Small intestine (tissue), 16 donors: ENCODE measurements at places on chromosomes 7 and 10.

GRCh38 chr10:113337142-113337541, 215.7 kb upstream of the HABP2 start:
- no peak for DNase-seq

- no peak for DNase-seq
Observed at GRCh38 chr7:66886152-66886551, 34.9 kb upstream of the TMEM248 start.

- DNase-seq, result no peak
Observed at GRCh38 chr7:15600298-15600697, 38.5 kb upstream of the AGMO start.

DNA sequence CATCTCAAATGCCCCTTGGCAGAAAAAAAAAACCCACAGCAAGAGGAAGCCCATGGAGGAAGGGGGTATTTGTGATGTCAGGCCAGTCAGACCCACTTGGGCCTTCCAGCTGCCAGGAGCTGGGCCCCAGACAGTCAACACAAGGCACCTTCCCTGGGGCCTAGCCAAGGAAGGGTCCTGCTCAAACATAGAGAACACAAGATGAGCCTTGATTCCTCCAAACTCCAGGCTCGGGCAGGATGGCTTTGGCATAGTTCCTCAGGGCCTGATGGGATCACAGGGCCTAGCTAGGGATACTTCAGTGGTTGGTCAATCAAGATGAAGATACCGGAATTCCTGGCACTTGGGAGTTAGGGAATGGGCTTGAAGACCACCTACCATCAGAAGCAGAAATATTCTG, 30.8 kb downstream of the DPCD start:
- no peak for DNase-seq

GRCh38 chr10:3835770-3836169, 50.8 kb upstream of the KLF6 start:
- peak; percentile 63 for DNase-seq

DNA sequence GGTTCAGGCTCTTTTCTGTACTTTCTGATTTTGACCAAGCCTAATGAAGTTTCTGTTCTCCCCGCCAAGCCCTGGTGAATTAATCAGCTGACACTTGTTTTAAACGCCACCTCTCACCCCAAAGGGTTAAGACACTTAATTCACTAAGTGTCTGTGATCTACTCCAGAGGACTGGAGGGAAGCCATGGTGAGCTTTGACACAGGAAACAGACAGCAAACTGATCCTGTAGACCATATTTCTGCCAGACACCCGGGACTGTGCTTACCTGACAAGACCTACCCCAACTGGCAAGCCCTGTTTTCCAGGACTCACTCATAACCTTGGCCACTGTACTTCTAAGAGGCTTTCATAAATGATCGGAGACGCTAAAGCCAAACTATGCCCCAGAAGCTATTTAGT, 126.0 kb downstream of the STRA8 start:
- no peak for DNase-seq

DNA sequence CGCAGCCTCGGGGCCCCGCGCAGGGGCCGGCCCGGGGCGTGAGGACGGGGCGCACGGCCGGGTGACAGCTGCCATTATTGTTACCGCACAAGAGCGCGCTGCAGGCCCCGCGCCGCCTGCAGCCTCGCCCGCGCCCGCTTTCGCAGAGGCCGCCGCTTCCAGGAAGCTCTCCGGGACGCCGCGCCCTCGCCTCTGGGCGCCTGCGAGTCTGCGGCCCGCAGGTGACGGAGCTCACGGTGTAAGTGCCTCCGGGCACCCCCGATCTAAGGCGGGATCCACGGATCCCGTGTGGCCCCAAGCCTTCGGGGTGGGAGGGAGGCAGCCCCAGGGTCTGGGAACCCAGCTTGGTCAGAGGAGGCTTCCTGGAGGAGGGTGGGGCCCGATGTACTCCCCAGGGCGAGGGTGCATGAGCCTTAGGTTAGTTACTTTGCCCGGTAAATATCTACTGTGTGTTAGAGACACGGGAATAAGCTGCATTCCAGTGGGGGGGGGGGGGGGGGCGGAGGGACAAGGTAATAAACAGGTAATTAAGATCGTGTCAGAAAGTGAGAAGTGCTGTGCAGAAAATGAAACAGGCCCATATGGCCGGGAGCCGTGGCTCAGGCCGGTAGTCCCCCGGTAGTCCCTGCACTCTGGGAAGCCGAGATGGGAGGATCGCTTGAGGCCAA, 638 bp downstream of the IQCE start:
- peak; percentile 88 for DNase-seq

GRCh38 chr10:6239213-6239991, 36.7 kb downstream of the PFKFB3 start:
- no peak for DNase-seq

- no peak for DNase-seq
Observed at GRCh38 chr7:45524445-45524844, 49.7 kb upstream of the ADCY1 start.

- DNase-seq, result peak; percentile 86
Observed at GRCh38 chr7:151796091-151796870, 80.6 kb downstream of the PRKAG2 start.

DNA sequence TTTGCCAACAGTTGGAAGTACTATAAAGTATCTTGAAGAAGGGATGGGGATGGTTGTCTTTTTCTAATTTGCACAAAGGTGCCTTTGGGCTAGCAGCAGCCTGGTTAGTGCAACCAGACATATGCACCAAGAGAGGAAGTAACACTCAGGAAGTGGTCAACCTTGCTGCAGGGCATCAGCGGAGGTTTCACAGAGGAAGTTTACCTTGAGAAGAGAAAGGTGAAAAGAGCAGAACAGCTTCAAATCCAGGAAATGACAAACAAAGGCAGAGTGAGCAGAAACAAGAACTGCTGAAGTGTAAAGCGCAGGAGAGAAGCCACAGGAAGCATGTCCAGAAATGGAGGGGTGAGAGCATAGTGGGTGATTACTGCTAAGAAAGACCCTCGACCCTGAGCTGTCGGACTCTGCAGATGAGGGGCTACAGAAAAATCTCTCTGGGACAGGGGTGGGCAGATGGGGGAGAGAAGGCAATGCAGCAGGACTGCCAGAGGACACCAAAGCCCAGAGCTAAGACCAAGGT, 66.9 kb downstream of the STK17A start:
- peak; percentile 66 for DNase-seq
